ENCODE measurements at places on chromosomes 3 and 15. TPM values are rescaled to one million over a fixed set of nuclear protein-coding genes. Genes with fewer than 3 reads are reported as not detected.

- no peak overlapping the region for H3K27ac ChIP-seq
- no peaks in the 10 kb centered on the region for H3K4me1 ChIP-seq
- no peak overlapping the region for H3K4me3 ChIP-seq
- DNase-seq: no peak
- H3K27me3 ChIP-seq: peaks cover 7% of the 10 kb centered on the region
These were observed 99.8 kb downstream of the SEMA5B start for GRCh38 chr3:122927726-122928125.

SLC28A2 gene
- total RNA-seq: not detected

DNA sequence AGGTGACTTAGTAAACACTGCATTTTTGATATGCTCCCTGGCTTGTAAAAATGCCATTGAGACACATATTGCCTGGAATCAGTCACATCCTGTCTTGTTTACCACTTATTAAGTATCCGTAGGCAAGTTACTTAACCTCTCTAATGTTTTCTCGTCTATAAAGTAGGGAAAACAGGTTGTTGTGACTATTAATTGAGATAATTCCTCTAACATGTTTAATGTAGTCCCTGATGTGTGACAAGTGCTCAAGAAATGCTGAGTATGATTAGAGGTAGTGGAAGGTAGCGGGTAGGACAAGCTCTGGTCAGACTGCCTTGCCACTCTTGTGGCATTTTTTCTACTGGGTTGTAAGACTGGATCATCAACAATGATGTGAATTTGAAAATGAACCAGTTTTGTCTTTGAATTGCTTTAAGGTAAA is 54.1 kb downstream of the NFKBIZ start:
- H3K4me1 ChIP-seq: peaks cover 2% of the 10 kb centered on the region
- H3K27ac ChIP-seq: no peak overlapping the region
- H3K27me3 ChIP-seq: peaks cover 4% of the 10 kb centered on the region
- no peak overlapping the region for H3K4me3 ChIP-seq
- no peak for DNase-seq

GRCh38 chr3:40292637-40293349 is 16.7 kb upstream of the EIF1B start:
- no peaks in the 10 kb centered on the region for H3K27me3 ChIP-seq
- H3K36me3 ChIP-seq: peaks cover 14% of the 10 kb centered on the region
- no peak overlapping the region for H3K4me3 ChIP-seq
- no peak overlapping the region for H3K27ac ChIP-seq

- H3K4me3 ChIP-seq: no peak overlapping the region
- no peak overlapping the region for H3K27ac ChIP-seq
- no peaks in the 10 kb centered on the region for H3K27me3 ChIP-seq
- no peaks in the 10 kb centered on the region for H3K4me1 ChIP-seq
These were observed 113.3 kb downstream of the PGPEP1L start for GRCh38 chr15:98894312-98894711.

DNA sequence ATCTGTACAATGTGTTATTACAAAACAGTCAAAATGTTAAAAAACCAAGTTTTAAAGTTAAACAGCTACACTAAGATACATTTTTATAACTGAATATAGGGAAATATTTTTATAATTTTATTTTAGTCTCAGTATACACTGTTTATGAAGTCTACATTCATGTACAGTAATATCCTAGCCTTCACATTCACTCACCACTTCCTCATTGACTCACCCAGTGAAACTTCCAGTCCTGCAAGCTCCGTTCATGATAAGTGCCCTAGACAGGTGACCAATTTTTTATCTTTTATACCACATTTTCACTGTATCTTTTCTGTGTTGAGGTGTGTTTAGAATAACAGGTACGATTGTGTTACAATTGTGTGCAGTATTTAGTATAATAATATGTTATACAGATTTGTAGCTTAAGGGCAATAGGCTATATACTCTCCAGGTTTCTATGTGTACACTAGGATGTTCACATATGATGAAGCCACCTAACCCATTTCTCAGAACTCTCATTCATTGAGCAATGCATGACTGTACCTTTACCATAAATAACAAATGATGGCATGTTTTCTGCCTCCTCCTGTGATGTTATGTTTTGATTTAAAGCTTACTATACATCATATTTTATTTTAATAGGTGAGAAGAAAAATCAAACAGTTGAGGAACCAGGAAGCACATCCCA is 388.4 kb upstream of the NDN start:
- H3K27ac ChIP-seq: no peak overlapping the region
- no peaks in the 10 kb centered on the region for H3K4me1 ChIP-seq
- H3K4me3 ChIP-seq: no peak overlapping the region
- no peaks in the 10 kb centered on the region for H3K27me3 ChIP-seq

GRCh38 chr15:66389859-66390381 is 3.2 kb downstream of the MAP2K1 start:
- H3K36me3 ChIP-seq: peaks cover 41% of the 10 kb centered on the region
- peaks cover 73% of the 10 kb centered on the region for H3K4me1 ChIP-seq
- no peaks in the 10 kb centered on the region for H3K27me3 ChIP-seq
- H3K27ac ChIP-seq: peak overlapping the region; percentile 70
- peak overlapping the region; percentile 92 for H3K4me3 ChIP-seq

Data from activated CD4-positive, alpha-beta T cell treated with anti-CD3 and anti-CD28 coated beads, Interleukin-2, amount 10 ng/mL, durations not matched to agents 7 days and 5 days (primary cell).